ENCODE measurements at places on chromosomes 3 and 15.

GRCh38 chr3:80055306-80055705, 287.5 kb upstream of the ROBO1 start:
- no peak for DNase-seq

DNA sequence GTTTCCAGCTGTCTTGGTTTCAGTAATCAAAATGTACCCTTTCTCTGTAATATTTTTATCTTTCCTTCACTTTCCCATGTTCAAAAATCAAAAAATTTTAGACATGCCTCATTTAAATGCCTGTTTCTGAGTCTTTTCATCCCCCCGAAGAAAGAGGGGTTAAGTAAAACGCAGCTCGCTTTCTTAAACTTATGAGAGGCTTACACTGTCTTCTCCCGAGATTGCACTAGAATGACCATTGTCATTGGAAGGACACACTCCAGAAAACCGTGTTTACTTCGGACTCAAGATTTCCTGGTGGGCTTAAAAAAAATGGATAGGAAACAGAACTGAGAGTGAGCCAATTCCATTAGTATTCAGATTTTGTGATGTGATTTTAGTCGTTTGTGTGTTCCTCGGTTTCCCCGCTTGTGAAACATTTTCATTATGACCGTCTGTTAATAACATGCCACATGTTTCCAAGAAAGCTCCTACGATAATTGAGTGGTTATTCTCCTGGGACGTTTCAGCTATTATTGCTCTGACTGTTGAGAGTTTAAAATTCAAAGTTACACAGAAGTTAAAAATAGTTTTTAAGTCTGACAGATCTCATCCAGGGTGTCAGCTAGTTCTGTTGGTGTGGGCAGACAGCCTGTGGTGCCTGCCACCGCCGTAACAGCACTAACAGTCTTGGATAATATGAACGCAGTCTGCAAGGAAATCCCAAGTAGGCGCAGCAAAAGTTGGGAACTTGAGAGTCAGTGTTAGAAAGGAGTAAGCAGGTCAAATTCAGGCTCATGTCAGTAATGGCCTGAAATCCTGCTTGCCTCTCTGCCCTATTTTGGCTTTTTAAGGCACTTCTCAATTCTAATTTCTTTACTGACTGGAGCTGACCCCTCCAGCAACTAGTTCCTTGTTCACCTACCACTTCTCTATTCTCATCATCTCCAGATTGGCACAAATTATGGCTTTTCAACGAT, 1.5 kb downstream of the CRYBG3 start:
- no peak for DNase-seq

- DNase-seq = no peak
Observed at GRCh38 chr15:57496946-57497869, 94.5 kb upstream of the MYZAP start.

DNA sequence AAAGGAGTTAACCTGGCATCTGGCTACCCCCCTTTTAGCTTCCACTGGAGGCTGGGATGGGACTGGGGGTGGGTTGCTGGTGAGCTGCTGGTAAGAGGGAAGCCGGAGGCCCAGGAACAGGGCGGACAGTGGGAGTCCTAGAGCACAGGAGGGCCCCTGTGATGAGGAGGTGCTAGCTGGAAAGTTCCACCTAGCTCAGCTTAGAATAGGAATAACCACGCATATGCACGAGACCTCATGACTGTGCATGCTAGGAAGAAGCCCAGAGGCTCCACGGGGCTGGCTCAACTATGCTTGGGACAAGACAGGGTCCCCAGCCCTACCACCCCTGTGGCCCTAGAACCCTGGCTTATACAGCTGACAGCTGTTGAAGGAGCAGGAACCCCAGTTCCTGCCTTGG, 34.1 kb downstream of the LINGO1 start:
- DNase-seq = no peak

- no peak for DNase-seq
Observed at GRCh38 chr3:64739971-64740631, 52.3 kb upstream of the ADAMTS9 start.

DNA sequence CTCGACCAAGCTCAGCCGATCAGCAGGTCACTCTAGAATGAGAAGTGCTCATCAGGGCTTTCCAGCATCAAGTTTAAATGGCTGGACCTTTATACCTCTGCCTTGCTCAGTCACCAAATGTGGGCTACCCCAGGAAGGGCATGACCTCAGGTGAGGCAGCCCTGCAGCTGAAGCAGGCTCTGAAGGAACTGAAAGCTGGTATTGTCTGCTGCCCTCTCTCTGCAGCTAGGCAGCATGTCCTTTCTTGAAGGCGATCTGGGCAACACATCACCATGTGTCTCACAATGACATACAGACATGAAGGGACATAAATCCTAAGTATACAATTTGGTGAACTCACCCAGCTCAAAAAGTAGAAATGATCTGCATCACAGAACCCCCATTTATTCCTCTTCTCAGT, 38.7 kb upstream of the ARID3B start:
- no peak for DNase-seq

- no peak for DNase-seq
Observed at GRCh38 chr3:153182501-153183293, 20.7 kb downstream of the RAP2B start.

DNA sequence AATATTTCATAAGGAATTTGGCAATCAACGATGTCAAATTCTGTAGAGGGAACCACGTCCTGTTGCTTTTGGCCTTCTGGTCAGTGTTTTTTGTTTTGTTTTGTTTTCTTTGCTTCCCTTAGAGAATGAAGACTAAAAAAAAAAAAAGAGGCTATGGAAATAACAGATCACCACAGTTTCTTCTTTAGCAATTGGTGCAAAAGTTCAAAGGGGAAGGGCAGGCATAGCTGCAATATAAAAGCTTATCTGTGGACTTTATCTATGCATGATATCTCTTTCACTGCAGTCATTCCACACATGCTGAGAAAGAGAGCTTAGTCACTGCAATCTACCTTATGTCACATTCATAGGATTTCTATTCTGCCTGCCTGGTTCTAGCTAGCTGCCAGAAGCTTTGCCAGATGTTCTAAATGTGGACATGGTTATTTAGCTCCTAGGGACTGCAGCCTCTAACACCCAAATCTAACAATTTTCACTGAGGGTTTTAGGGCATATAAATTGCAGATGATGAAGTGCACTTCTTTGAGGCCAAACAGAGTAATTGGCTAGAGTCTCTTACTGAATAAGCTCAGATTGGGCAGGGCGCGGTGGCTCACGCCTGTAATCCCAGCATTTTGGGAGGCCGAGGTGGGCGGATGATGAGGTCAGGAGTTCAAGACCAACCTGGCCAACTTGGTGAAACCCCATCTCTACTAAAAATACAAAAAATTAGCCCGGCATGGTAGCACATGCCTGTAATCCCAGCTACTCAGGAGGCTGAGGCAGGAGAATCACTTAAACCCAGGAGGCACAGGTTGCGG, 637.2 kb downstream of the NTRK3 start:
- no peak for DNase-seq
